ENCODE measurements at places on chromosomes 12 and 14.

DNA sequence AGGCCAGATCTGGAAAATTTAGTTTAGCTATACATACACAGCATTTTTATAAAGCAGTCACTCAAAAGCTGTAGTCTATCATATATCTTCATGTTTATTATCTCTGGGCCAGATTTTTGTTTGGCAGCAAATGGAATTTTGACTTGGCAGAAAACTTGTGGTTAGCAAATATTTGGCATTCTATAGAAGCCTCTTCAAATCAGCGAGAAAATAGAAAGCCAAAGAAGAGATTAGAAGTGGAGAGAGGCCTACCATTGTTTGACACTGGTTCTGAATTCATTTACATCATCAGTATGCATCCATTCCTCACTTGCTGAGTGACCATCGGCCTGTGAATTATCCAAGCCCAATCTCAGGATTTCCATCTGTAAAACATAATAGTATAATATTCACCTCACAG is 1077.6 kb downstream of the GALC start:
- no peak for DNase-seq

DNA sequence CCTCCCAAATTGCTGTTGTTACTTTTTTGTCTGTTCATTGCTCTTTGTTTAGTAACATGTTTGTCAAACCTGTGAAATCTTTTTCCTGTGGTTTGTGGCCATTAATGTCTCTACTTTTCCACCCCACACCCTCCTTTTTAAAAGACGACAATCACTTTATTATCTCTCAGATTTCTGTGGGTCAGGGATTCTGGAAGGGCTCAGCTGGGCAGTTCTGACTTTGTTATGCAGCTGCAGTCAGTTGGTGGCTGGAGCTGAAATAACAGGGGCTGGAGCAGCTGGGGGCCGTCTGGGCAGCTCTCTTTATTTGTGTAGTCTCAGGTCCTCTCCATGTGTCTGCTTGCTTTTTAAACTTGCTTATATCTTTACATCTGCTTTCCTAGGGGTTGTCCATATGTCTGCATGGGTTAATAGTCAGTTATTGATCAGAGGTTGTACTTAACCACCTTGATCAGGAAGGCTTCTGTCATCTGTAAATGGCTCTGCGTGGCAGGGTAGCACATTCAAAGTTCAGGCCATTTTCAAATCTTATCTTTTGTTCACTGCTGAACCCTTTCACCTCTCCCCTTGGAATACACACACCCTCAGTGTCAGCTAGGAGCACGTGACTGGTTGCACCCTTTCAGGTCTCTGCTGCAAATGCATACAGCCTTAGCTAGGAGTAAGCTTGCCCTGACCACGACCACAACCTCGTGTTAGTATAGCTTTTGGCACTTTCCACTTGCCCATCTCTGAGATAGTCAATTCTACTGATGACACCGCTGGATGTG is 27.9 kb downstream of the BORCS5 start:
- no peak for DNase-seq

GRCh38 chr12:89262855-89263552 is 89.3 kb downstream of the DUSP6 start:
- DNase-seq = no peak

- DNase-seq = no peak
Measured at GRCh38 chr14:54711812-54712464, 145.0 kb downstream of the SAMD4A start.

DNA sequence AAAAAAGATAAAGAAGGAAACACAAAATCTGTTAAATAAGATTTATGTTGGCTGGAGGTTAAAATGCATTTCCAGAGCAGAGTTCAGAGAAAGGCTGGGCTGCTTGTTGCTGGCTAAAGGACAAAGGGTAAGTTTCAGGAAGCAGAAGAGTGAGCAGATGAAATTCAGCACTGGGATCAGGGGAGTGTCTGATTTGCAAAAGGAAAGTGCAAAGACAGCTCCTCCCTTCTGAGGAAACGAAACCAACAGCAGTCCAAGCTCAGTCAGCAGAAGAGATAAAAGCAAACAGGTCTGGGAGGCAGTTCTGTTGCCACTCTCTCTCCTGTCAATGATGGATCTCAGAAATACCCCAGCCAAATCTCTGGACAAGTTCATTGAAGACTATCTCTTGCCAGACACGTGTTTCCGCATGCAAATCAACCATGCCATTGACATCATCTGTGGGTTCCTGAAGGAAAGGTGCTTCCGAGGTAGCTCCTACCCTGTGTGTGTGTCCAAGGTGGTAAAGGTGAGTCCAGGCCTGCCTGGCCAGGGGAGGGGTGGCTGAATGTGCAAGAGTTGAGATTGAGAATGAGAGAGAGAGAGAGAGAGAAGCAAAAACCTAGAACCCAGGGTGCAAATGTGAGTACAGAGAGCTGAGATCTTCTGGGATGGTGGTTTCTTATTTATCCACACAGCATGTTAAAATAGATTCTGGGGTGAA is at the start of gene OAS1:
Gene OAS1 (plus strand): TSS at position 251 of the 703 bp plus-strand sequence. CDS start 78 bp downstream, at position 329.
- no peak for DNase-seq

- no peak for DNase-seq
Measured at GRCh38 chr12:128052331-128052730, 214.6 kb upstream of the TMEM132C start.

DNA sequence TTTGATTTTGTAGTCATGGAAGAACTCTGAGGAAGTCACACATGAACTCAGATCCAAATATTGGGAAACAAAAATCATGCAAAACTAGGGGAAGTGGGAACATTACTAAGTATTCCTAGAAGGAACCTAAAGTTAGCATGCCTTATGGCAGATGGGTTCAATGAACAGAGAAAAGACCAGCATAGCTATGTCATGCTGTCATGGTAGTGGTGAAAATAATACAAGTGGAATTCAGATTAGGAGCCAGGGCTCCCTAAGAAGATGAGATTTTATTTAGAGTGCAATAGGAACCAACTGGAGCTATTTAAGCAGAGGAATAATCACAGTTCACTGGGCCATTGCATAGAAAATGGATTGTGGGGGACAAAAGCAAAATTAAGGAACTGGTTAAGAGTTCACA is 134.0 kb downstream of the DIO2 start:
- DNase-seq = no peak

GRCh38 chr14:77782202-77782601 is 17.7 kb upstream of the ADCK1 start:
- DNase-seq = no peak

DNA sequence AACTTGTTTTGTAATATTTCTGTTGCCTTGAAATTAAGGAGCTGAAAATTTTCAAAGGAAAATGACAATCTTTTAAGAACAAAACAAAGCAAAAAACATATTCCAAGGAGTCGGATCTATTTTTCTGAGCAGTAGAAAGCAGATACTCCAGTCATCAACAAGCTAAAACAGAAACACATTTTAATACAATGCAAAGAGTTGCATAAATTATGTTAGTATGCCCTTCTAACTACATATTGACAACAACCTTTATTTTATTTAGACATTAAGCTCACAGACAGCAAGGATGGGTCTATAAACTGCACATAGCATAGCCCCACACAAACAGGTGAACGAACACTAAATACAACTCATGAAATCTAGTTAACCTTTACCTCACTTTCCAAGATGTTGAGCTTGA is 106.0 kb downstream of the PPP1R12A start:
- DNase-seq = no peak

GRCh38 chr14:61188978-61189808 is 91.9 kb downstream of the TMEM30B start:
- DNase-seq = no peak

DNA sequence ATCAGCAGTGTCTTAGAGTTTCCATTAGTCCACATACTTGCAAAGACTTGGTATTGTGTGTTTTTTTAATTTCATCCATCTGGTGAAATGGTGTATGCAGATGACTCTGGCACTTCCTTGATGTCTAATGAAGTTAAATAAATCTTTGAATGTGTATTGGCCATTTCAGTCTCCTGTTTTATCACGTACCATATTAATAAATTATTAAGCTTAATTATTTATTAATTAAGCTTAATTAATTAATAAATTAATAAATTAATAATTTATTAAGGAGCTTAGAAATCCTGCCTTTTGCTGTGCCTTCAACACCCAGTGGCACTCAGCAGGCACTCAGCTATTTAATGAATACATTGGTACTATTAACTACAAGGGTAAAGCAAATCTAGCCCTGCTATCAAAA is 18.2 kb downstream of the PDZRN4 start:
- no peak for DNase-seq

DNA sequence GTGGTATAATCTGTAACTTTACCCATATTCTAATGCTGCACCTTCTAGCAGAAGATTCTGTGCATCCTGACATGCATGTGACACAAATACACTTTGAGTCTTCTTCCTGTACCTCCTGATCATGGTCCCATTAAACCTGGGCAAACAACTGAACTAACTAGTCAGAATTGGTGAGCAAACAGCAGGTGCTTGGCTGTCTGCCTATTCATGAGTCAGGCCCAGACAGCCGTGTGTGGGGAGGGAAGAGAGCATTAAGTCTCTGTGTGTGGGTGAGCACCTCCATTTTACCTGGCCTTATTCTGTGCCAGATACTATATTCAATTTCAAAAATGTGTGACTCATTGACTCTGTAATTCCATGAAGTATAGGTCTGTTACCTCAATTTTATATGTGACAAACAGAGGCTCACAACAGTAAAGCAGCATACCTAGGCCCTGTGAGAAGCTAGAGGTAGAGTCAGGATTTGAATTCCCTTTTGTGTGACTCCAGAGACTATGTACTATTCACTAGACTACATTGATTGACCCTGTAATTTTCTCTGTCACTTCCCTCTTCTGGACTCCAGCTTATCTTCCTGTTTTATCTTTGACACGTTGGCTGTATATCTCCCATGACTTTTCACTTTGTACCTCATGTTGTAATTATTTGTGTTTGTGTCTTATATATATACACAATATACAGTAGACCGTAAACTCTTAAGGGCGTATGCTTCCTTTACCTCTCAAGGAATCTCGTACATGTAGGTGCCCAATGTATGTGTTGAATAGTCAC is 32.2 kb downstream of the SUSD6 start:
- peak; percentile 54 for DNase-seq

- no peak for DNase-seq
Measured at GRCh38 chr12:69189378-69189978, 49.9 kb upstream of the CPSF6 start.

- no peak for DNase-seq
Measured at GRCh38 chr14:103108749-103109207, 14.3 kb downstream of the EXOC3L4 start.
